ENCODE measurements at places on chromosomes 4 and X. TPM values are rescaled to one million over a fixed set of nuclear protein-coding genes. Genes with fewer than 3 reads are reported as not detected.

GRCh38 chrX:38262715-38263620 is 42.3 kb upstream of the SRPX start:
- H3K4me1 ChIP-seq, result no peaks in the 10 kb centered on the region
- no peaks in the 10 kb centered on the region for H3K36me3 ChIP-seq
- H3K27me3 ChIP-seq, result no peaks in the 10 kb centered on the region
- no peak for DNase-seq
- no peak overlapping the region for H3K27ac ChIP-seq
- no peak overlapping the region for H3K4me3 ChIP-seq

Gene SPIN2A
- 0.47 TPM for total RNA-seq

DNA sequence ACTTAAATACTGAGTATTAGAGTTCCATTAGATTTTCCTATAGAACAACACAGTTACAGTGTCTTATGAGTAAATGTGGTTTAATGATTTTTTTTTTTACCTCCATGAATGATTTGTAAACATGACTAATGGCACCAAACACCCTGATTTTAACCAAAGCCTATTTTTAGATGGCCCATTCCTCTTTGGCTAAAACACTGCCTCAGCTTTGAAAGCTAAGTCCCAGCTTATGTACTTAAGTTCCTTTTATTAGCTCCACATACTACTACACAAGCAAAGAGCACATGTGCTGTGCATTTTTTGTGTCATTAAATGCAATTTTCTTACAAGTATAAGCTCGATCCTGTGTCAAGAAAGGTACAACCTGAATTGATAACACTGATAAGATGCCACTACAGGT is 575.6 kb upstream of the PITX2 start:
- DNase-seq, result no peak
- H3K4me3 ChIP-seq, result no peak overlapping the region
- H3K4me1 ChIP-seq, result no peaks in the 10 kb centered on the region
- H3K36me3 ChIP-seq, result no peaks in the 10 kb centered on the region
- no peak overlapping the region for H3K27ac ChIP-seq

- no peak overlapping the region for H3K4me3 ChIP-seq
- H3K36me3 ChIP-seq, result no peaks in the 10 kb centered on the region
- no peaks in the 10 kb centered on the region for H3K27me3 ChIP-seq
- peaks cover 6% of the 10 kb centered on the region for H3K4me1 ChIP-seq
These were observed 15.5 kb upstream of the HTRA3 start for GRCh38 chr4:8254076-8254475.

Gene WAS
- 5.2 TPM for total RNA-seq

DNA sequence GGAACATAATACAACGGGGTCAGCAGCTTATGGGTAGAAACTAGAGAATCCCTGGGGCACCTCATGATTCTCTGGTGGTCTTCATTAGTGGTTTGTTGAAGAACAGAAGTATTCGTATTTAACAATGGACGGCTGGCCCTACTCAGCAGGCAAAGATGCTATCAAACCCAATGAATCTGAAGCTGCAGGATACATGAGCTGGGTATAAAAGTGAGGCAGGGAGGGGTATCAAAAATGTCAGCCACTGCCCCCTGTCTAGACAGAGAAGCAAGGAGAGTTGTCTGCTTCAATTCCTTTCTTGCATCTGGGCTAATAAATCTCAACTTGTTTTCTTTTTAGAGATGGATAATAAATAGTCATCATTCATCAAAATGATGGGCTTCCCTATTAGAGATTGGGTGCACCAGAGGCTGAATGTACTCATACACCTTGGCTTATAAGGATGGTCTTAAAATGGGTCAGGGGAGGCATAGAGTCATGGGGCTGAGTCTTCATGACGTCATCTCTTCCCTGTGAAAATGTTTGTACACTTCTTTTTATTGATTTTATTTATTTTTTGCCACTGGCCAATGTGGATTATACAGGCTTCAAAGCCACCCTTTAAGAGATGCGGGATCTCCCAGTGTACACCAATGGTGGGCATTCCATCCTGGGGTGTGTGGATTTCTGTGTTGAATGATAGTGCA is 259.5 kb downstream of the SHOX start:
- DNase-seq, result no peak
- H3K36me3 ChIP-seq, result no peaks in the 10 kb centered on the region
- no peak overlapping the region for H3K27ac ChIP-seq
- no peaks in the 10 kb centered on the region for H3K27me3 ChIP-seq

Gene PALLD
- total RNA-seq, result 77.1 TPM

DNA sequence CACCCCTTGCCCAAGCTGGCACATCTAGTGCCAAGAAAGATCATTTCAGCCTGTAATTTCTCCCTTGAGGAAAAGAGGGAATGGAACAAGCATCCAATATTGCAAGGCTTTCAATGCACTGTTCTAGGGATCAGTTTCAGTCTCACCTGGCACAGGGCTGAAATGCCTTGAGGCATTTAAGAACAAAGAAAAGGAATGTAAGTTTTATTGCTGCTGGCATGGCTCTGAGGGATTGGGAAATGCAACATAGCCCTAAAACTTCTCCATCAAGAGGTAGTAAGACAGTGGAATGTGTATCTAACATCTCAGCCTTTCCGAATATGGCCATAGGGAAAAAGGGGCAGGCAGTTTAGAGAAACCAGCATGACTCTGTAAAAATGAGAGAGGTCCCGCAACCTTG is 732.6 kb upstream of the LCORL start:
- no peak overlapping the region for H3K27ac ChIP-seq
- H3K27me3 ChIP-seq, result no peaks in the 10 kb centered on the region
- no peaks in the 10 kb centered on the region for H3K36me3 ChIP-seq
- H3K4me1 ChIP-seq, result no peaks in the 10 kb centered on the region
- no peak for DNase-seq
